SK-N-SH treated with all-trans-retinoic acid at 6 μM for 48 hours (cell line): ENCODE measurements at places on chromosomes 11 and 22.

- no peak for ATAC-seq
Observed at GRCh38 chr11:128598506-128599150, 11.3 kb upstream of the ETS1 start.

GRCh38 chr11:30282289-30282631 lies 40.6 kb upstream of the ARL14EP start:
- ATAC-seq = no peak

DNA sequence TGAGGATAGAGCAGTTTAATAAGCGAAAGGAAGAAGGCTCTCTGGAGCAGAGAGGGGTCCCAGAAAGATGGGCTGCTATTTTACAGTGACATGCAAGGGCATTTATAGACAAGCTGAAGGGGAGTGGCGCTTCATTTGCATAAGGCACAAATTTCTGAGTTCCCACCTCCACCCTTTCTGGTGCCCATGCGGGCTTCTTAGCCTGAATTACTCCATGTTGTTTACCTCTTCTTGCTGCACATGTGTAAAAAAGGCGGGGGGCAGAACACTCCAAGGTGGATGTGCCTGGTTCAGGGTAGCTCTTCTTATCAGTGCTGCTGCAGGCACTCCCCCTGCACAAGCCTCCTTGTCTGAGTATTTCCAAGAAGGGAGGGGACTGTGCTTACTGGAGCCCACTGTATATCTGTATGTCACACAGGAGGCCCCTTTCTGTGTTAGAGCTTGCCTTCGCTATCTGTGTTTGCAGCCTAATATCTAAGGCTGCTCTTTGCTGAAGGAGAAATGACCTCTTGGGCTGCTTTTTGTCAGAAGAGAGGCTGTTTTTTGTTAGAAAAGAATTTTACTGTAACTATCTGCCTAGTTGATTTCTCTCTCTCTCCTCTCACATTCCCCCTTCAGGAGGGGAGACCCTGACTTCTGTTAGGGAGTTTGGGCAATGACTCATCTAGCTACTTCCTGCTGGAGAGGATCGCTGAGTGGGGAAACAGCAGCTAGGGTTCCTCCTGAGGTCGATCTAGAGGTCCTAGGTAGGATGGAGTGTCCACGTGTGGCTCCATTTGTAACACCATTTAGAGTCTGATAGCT lies 1057.0 kb upstream of the CNTN5 start:
- peak; percentile 23; the same call in 2 of the 3 replicates for ATAC-seq

DNA sequence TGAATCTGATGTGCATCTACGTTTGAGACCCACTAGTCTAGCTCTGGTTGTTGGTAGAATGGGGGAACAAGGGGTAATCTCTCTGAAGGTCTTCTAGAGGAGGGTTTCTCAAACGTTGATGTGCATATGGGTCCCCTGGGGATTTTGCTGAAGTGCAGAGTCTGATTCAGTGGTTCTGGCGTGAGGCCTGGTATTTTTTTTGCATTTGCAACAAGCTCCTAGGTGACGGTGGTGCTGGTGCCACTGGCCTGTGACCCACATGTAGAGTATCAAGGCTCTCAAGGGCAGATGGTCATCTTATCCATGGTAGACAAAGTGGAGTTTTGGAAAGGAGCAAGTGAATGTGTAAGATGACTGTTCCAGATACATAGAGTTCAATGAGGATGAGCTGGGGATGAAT lies 97.1 kb downstream of the CEP164 start:
- no peak for ATAC-seq

DNA sequence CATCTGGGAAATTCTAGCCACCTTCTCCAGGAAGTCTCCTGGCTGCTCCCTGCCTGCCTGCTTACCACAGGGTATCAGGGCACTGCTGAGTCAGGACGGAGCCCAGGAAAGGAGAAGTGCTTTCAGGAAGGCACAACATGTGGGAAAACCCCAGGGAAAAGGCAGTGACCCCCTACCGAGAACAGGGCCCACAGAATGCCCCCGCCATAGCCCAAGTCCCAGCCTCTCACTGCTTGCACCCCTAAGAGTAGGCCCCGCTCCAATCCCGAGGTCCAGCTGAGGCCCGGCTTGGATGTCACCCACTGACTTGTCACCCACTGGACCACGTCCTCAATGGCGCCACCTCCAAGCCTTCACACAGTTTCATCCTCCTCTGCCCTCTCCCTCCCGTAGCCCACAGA lies 34.1 kb downstream of the ARAP1 start:
- no peak for ATAC-seq

- no peak for ATAC-seq
Observed at GRCh38 chr22:48075604-48076003, 1313.2 kb downstream of the TBC1D22A start.

DNA sequence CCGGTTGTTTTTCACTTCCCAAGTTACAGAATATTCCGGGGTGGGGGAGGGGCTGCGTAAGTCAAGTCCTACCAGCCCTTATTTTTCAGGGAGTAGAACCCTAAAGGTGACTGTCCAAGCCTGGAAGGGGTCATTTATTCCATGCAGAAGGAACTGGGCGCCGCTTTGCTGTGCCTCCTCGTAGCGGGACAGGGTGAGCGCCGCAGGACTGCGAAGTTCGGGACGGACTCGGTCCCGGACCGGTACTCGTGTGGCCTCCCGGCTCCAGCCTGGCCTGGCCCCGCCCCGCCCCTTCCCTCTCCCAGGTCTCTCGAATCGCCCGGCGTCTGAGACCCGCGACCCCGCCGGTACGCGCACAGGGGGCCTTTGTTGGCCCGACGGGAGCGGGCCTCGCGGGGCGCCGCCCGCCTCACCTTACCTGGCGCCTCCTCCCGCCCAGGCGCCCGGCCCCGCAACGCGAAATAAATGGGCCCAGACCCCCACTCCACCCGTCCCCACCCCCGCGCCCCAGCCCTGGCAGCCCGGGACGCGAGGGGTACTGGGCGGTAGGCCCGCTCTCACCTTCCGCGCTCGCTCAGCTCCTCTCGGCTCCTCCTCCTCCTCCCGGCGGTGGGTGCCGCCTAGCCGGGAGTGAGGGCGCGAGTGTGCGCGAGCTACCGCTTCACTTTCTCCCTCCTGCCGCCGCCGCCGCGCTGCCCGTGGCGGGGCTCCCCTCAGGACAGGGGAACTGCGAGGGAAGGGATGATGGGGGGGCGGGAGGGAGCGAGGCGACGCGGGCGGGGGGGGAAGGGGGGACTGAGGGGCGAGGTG lies 698 bp downstream of the PAK1 start:
- peak; percentile 79 for ATAC-seq

- no peak for ATAC-seq
Observed at GRCh38 chr11:129698212-129698611, 117.4 kb upstream of the TMEM45B start.

DNA sequence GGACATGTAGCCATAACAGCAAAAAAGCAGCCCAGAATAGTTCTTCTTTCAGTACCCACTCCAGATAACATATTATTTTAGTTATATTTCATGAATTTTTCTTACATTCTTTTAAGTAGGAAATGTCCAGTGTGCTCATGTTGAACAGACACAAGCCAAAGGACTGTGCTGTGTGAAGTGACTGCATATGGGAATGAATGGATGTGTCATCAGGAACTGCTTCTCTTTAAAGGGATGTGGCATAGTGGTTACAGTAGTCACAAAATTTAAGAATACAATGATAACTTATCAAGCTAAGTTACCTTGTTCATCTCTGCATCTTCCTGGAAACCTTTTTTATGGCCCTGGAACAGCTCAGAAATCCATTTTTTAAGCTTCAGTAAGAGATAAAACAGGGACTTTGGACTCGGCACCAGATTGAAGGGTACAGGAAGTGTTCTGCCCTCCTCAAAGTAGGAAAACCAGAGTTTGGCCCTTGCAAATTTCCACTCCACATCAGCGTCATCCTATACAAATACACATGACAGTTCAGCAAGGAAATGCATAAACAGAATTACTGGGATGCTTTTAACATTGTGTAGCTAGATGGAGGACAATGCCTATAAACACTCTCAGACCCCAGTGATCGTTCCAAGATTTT lies 112.8 kb downstream of the TRPC6 start:
- ATAC-seq = no peak

DNA sequence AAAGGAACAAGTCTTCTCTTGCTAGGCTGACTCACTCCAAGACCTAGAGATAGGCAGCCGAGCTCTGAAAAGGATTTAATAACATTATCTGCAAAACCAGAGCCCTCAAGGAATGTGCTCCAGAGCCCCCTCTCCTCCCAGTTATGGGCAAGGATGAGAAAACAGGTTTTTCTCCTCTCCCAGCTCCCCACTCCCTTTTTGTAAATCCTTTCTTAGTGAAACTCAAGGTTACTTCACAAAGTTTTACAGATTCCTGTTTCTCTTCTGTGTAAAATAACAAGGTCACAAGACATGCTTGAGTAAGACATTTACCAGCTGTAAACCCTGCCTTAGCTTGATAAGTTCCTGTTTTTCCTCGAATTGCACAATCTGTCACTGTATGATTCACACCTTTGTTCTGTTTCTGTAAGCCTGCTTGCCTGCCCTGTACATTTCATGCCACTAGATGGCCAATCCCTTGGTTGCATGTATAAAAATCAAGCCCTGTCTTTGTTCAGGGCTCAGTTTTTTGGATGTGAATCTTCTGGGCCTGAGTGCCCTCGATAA lies 489.4 kb downstream of the KCNA4 start:
- peak; percentile 62 for ATAC-seq

DNA sequence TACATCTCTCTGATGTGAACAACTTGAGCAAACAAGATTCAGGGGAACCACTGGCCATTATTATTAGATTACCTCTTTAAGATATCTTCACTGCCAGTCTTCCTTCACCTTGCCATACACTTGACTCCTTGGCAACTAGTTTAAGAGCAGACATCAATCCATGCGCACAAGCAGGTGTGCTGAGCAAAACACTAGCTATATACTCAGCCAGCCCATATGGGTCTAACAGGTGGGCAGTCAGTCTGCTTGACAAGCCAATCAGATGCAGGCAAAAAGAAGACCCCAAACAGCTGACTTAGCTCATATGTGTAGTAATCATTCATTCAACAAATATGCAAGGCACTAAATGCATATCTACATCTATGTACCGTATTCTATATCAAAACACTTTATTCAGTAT lies 101.2 kb downstream of the SIK3 start:
- no peak for ATAC-seq

GRCh38 chr11:72250661-72251464 lies 6.9 kb upstream of the PHOX2A start:
- ATAC-seq = no peak; the same call in 2 of the 3 replicates

DNA sequence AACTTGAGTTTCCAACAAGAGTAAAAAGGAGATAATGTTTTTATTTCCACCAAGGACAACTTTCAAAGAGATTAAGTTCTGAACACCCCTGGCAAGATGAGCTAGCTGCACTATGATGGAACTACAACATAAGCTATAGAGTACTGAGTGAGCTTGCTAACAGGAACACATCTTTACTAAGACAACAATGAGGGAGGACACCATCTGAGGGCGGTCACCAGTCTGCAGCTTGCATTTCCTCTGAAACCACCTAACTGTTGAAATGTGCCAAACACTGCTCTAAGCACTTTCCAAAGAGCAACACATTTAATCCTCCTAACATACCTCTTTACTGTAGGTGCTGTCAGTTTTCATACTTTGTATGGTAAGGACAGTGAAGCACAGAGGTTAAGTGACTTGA lies 68.4 kb downstream of the TCF20 start:
- ATAC-seq = no peak

DNA sequence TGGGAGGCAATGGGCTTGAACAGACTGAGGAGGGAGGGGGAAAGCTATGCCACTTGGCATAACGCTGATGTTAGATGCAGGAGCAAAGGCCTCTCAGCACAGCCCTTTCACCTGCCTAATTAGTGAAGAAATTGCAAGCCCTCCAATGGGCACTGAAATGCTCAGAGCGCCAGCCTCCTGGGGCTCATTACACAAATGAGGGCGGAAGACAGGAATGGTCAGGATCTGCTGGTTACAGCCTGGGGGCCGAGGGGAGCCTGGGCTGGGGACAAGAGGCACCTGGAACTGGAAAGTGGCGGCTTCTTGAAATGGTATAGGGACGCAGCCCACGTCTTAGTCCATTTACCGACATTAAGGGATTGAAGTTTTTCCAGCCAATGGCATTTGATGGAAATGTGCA lies 50.2 kb upstream of the PLET1 start:
- no peak for ATAC-seq

DNA sequence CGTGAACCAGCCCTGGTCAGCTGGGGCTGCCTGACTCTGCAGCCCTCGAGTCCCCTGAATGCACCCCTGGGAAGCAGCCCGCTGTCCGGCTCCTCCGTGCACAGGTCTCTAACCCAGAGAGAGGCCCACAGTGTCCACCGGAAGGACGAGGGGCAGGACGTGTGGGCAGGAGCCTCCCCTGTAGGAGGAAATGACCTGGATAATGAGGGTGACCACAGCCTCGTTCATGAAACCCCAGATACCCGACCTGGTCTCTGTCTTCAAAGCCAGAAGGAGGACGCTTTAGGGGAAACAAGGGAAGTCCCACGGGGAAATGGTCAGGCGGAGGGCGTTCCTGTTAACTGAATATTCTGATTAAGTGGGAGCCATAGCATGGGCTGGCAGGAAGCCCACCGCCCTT lies 23.3 kb downstream of the LIF start:
- no peak for ATAC-seq

- no peak for ATAC-seq
Observed at GRCh38 chr11:36295926-36296325, at the start of gene PRR5L. PRR5L (plus strand) TSS chr11:36296288; CDS start chr11:36401122, 104,834 bp downstream.

GRCh38 chr11:112826026-112826425 lies 135.2 kb upstream of the NCAM1 start:
- no peak for ATAC-seq

GRCh38 chr11:126262216-126262615 lies 6.5 kb downstream of the SRPRA start:
- no peak for ATAC-seq

GRCh38 chr22:28094771-28095170 lies 175.7 kb upstream of the PITPNB start:
- ATAC-seq = no peak

- ATAC-seq = no peak
Observed at GRCh38 chr11:82720267-82721065, 13.2 kb downstream of the FAM181B start.

GRCh38 chr11:63611395-63611747 lies 2.9 kb downstream of the PLAAT3 start:
- no peak for ATAC-seq

DNA sequence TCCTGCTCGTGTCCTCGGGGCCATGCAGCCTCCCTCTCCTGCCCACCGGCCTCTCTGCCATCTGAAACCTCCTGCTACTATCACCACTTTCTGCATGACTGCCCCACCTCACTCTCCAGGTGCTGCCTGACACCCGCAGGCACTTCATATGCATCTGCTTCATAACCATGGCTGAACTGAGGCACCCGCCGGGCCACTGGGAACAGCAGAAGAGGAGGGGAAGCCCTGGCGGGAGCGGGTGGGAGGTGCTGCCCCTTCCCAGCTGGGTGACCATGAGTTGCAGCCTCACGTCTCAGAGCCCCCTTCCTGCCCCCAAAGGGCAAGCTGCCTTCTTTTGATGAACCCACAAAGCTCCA lies 21.7 kb upstream of the PICK1 start:
- no peak for ATAC-seq

GRCh38 chr11:74171630-74171968 lies 510 bp downstream of the PPME1 start:
- ATAC-seq = no peak; the same call in 2 of the 3 replicates

GRCh38 chr11:67251841-67252240 lies 14.4 kb upstream of the GRK2 start:
- ATAC-seq = no peak
